ENCODE measurements at places on chromosomes 4 and X. TPM values are rescaled to one million over a fixed set of nuclear protein-coding genes. Genes with fewer than 3 reads are reported as not detected.

DNA sequence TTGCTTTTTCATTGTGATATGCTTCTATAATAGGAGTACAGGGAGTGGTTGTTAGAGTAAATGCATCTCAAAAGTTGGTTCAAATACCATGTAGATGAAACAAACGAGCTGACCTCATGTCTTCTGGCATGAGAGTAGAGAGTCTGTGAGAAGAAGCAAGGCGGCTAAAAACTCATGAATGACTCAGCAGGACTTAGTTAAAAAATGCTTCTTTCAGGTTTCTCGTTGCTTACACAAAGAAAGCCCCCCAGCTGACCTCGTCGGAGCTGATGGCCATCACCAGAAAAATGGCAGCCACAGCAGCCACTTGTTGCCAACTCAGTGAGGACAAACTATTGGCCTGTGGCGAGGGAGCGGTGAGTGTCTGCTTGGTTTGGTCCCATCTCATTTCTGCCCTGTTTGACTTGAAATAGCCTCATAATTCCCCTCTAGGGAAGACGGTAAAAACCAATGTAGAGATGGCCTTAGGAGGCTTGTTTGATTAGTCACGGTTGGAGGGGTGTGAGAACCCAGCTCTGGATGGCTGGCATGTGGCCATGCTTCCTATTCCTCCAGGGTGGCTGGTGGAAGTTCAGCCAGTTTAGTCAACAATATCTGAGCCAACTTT is 14.5 kb downstream of the AFP start:
- DNase-seq = peak; percentile 25

DNA sequence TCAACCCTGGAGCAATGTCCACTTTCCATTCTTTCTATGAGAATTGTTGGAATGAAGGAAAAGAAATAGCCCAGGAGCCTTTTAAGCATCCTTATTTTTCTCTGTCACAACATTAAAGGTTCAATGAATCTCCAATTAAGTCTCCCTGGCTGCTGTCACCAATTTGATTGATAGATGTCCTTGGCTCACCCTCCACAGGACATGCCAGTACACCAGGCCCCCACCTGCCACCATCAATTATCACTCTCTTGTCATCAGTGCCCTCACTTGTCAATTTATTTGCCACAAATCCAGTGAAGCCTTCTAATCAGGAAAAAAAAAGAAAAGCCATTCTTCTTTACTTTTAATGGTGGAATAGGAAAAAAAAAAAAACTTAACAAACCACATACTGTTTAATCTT is 453.6 kb downstream of the CENPC start:
- no peak for DNase-seq

DNA sequence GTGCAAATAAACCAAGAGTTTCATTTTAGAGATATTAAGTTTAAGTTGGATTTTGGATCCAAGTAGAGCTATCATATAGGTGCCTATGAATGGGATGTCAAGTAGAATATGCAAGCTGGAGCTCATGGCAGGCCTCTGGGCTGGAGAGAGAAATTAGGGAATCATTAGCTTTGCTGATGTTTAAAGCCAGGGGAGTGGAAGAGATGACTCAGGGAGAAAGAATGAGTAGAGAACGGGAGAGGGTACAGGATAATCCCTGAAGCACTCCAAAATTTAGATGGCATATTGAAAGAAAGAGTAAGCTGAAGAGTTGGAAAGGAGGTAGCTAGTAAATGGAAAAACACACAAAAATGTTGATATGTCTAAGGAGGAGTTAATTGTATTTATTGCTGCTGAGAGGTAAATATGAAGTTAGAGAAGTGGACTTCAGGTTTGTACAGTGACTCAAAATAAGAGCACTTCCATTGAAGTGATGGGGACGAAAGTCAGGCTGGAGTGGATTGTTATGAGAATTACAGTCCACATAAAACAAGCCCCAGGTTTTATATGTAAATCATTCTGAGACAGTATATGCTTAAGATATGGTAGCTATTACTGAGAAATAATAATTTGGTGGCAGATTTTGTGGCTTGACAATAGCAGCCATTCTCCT is 72.5 kb upstream of the GRXCR1 start:
- no peak for DNase-seq

- no peak for DNase-seq
Measured at GRCh38 chr4:178899084-178899483, 1456.8 kb upstream of the AGA start.

DNA sequence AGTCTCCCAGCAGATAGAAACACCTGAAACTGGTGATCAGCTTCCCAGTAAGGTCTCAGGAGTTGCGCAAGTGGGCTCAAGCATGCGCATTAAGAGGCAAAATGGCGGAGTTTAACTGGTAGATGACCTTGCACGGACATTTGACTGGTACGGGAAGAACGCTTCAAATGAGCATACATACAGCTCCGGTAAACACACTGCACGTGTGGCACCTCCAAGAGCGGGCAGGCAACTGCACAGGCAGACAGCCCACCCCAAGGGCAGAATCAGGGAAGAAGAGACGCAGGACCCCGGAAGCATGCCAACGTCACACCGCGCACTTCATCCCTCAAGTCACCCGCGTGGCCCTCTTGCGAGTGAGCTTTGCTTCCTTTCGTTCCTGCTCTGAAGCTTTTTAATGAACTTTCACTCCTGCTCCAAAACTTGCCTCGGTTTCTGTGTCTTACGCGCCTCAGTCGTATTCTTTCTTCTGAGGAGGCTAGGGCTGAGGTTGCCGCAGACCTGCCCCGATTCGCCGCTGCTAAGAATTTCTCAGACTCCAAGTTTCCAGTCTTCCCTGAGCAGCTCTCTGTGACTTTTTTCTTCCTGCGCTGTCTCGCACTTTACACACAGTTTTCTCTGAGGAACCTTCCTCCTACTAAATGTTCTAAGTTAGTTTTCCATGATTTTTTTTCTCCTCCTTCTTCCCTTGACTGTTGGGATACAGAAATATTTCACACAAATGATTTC is 180.7 kb upstream of the ZFP42 start:
- DNase-seq = no peak

- DNase-seq = no peak
Measured at GRCh38 chr4:37837446-37837845, 11.0 kb downstream of the PGM2 start.

- DNase-seq = no peak
Measured at GRCh38 chr4:174517502-174518445, 4.5 kb downstream of the HPGD start.

DNA sequence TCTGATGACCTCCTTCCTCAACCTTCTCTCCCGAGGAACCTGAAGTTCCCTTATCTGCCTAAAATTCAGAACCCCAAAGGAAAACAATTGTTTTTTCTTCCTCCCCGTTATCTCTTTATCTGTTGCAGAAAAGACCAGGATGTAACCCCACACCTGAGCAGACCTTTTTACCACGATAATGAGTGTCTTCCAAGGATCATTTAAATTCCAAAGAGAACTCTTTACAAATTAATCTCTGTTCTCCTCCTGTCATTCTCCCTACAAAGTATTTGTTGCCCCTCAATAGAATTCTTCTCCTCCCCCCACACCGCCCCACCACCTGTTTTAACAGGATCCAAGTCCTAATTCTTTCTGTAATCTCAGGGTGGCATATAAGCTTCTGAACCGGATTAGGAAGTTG is 78.5 kb upstream of the NLGN4X start:
- DNase-seq = no peak

DNA sequence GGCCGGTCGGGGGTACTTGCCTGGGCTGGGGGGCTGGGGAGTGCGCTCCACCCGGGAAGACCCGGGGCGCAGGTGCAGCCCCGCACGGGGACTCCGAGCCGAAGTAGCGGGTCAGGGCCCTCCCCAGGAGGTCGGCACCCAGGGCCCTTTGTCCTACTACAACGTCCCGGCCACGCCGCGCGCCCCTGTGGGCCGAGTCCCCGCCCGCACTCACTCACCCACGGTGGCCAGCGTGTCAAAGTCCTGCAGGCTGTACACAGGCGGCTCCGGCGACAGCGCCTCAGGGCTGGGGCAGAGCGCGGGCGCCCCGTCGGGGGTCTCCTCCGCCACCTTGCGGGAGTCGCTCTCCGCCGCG is 602 bp downstream of the PRKX start:
- no peak for DNase-seq

DNA sequence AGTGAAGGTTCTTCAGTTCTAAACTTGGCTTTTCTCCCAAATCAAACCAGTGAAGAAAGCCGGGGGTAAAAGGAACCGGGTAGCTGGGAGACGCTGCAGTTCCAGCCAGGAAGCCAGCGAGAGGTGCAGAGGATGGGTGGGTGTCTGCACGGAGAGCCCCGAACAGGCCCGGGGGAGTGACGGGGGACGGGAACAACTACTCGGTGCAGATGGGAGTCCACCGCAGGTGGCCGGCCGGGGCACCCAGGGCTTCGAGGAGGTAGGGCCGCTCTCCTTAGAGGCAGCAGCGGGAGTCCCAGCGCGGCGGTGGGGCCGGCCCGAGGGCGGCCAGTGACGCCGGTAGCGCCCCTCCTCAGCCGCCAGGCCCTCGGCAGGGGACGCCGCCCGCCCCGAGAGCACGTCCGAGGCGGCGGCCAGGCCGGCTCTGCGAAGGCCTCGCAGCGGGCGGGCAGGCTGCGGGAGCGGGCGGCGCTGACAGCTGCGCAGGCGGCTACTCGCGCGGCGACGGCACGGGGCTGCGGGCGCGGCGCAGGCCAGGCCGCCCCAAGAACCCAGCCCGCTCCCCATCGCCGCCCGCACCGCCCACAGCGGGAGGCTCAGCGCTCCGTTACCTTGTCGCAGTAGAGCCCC is 449 bp downstream of the FBXL5 start:
- peak; percentile 86 for DNase-seq

- DNase-seq = no peak
Measured at GRCh38 chr4:174789657-174790056, 39.4 kb downstream of the GLRA3 start.

GRCh38 chr4:86706923-86707597 is 112.9 kb downstream of the PTPN13 start:
- DNase-seq = no peak

DNA sequence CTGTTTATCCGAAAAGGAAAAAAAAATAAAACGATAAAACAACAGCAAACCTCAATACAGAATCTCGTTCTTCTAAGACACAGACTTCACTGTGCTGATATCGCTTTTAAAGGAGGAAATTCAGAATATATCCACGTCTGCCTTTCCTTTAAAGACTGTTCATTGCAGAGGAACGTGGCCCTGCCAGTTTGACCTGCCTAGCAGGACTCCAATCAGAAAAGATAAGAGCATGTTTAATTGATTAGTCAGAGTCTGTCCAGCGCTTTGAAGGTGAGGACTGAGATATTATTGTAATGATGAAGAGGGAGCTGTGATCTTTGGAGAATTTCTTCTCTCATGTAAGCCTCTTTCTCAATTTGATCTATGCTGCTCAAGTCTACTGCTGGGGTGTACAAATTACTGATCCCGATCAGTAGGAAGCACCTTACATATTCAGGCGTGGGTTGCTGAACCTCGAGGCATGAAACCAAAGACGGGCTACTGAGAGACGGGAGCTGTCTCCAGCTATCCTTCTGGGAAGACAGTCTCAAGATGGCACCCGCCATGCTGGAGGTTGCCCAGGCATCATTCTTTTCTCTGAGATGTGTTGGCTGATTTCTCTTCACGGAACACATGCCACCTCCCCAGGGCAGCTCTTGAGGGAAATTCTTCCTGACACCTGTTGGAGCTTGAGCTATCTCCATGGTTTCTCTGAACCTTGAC is 146.1 kb downstream of the SHOX start:
- no peak for DNase-seq

- no peak for DNase-seq
Measured at GRCh38 chrX:123215397-123216089, 31.5 kb downstream of the GRIA3 start.

DNA sequence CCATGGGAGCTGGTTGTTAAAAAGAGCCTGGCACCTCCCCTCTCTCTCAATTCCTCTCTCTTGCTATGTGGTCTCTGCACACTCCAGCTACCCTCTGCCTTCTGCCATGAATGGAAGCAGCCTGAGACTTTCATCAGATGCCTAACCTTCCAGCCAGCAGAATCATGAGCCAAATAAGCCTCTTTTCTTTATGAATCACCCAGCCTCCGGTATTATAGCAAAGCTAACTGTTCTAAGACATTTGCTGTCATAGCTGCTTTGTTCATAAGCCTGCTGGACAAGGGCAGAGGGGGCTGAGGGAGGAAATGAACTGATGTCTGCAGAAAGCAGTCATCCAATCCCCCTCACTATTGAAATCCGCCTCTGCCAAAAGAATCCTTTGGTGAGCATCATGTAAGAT is 196.7 kb downstream of the ZNF330 start:
- no peak for DNase-seq

- no peak for DNase-seq
Measured at GRCh38 chr4:35541146-35541887, 703.0 kb downstream of the ARAP2 start.

DNA sequence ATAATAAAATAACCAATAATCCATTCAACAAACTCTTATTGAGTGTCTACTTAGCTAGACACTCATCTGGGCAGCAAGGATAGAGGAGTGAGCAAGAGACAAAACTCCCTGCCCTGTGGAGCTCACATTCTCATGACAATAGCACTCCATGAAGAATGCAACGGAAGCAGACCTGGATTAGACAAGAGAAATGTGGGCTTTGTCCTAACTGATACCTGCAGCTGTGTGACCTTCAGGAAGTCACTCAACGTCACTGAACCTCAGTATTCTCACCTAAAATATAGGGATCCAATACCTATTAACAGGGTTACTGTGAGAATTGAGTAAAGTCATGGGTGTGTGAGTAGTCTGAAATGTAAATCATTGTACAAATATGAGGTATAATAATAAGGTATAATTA is 61.2 kb downstream of the NDNF start:
- peak; percentile 9 for DNase-seq

GRCh38 chr4:84578540-84579402 is 4.2 kb upstream of the CDS1 start:
- DNase-seq = peak; percentile 50

The SEL1L3 gene
- 87.2 TPM for total RNA-seq

The PABPC1L2A gene
- not detected for total RNA-seq

The SPANXC gene
- not detected for total RNA-seq

The RHOH gene
- 11.2 TPM for total RNA-seq

The MAGIX gene
- 1.5 TPM for total RNA-seq

The SPOCK3 gene
- total RNA-seq = 0.21 TPM

The XK gene
- total RNA-seq = 1.0 TPM

The RASL11B gene
- total RNA-seq = 6.8 TPM

The CCDC120 gene
- 1.1 TPM for total RNA-seq
